ENCODE measurements at places on chromosomes 16 and 17.

GRCh38 chr16:56828647-56829046, 36.4 kb upstream of the SLC12A3 start:
- no peak for DNase-seq

DNA sequence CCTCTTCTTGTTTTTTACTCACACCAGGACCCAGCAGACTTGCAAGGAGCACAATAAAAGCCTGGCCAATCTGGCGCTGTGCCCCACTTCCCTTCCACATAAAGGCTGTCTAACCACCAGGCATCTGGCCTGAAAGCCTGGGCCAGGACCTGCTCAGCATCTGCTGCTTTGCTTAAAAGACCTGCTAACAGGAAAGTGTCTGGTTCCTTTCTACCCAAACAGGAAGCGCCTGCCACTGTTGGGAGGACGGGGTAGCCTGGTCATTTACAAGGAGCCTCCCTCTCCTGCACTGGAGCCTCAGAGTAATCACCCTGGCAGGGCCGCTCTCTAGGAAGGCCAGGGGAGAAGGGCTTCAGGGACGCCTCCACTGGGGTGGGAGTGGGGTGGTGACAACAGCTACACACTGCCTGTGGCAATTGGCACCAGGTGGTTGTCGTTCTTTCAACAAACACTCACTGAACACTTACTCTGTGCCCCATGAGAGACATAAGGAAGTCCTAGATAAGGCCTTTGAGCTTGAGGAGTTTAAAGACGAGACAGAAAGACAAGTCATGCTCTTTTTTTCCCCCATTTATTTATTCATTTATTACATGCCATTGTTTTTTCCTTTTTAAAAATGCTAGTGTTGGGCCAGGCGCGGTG, 6.3 kb upstream of the MMP28 start:
- DNase-seq = no peak

DNA sequence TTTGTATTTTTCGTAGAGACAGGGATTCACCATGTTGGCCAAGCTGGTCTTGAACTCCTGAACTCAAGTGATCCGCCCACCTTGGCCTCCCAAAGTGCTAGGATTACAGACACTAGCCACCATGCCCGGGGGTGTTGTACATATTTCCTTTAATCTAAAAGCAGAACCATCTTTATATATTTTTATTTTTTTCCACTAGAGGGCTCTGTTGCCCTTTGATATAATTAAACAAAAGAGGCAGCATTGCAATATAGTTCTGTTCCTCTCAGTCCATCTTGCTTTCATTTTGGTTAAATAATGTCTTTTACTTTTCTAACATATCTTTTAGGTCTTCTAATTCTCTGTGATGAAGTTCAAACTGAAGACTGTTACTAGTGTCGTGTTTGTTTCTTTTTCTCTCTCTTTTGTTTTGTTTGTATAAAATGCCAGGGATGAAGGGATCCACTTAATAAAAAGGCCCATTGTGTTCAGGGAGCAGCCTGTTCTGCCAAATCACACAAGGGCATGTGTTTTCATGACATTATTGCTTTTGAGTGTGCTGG, 23.4 kb downstream of the WWOX start:
- DNase-seq = no peak

DNA sequence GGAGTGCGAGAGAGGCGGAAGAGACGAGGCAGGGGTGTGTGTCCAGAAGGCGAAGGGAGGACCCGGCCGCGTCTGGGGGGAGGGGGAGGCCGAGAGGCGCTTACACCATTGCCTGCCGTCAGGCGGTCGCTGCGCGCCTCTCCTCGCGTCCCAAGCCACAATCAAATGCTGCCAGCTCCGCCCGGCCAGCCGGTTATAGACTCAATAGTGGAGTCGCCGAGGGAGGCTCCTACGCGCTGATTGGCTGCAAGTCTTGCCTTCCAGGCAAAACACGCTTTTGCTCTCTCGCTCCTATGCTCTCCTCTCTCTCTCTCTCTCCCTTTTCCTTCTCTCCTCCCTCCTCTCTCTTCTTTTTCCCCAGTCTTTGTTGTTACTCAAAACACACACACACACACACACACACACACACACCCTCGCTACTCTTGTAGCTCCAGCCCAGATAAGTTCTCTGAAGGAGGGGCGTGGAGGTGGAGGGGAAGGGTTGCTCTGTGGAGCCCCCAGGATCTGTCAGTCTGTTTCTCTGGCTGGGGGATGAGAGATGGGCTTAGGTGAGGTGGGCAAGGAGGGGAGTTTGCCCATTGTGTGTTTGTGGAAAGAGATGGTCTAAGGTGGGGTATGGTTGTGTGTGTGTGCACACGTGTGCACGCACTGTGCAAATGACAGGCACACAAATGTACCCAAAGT, at the start of gene DLX3:
DLX3 (minus strand) TSS at position 170 of the 684 bp plus-strand sequence. CDS start 226 bp downstream, outside the sequence.
- DNase-seq = no peak

DNA sequence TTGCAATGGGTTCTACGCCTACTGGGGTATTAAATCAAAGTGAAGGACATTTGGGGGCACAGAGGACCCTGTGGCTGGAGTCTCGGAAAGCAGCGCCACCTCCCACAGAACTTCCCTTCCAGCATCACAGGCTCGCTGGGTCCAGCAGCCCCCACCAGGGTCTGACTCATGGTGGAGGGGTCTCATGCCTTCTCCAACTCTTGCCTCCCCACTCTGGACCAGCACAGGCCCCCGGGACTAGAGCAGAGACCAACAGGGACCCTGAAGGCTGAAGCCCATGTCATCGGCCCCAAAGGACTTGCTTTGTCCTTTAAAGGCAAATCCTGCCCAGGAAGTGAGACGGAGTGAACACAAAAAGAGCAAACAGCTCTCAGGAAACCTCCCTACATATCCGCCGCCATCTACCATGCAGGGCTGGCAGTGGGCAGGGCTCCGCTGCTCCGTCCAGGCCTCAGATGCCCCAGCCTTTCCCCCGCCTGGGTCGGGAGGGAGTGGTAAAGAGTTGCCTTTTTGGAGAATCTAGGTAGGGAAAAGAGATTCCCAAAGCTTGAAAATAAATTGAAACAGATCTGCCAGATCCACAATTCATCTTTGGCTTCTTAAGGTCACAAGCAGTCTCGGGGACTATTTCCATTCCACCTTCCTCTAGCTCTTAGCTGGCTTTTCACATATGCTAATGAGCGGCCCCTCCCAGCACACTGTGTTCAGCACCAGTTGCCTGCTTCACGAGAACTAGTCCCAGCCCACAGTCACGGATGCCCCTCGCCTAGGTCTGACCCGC, 2.1 kb upstream of the GPRC5C start:
- DNase-seq = no peak

DNA sequence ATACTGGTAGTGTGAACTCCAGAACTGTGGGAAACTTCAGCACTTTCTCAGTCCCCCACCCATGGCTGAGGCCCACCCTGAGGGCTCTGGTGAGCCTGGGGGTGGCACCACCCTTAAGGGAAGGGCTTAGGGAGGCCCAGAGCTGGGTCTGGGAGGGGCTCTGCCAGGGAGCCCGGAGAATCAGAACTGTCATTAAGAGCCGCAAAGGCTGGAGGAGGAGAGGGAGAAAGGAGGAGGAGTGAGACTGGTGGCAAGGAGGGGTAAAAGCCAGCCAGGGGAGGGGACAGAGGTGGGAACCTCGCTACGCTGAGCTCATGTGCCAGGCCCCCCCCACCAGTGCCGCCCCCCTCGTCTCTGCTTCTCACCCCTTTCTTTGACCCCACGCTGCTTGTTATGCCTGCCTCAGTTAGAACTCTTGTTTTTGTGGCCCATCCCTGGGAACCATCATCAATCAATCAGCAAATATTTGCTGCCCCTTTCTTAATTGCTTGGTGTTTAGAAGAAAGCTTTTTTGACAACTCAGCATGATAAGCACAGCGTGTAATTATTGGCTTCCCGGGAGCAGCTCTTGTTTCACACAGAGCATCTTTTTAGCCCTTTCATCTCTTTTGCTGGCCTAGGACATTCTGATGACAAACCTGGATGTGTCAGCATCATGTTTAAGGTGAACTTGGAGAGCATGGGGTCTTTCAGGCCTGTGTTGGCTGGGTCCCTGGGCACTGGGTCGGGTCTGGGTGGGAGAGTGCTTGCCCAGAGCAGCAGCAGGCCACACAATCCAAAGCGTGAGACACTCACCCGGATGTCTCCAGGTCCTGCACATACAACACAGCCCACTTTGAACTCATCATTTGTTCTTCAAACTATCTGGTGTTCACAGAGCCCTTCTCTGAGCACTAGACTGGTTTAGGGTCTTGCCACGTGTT, 77.7 kb downstream of the NETO2 start:
- no peak for DNase-seq

DNA sequence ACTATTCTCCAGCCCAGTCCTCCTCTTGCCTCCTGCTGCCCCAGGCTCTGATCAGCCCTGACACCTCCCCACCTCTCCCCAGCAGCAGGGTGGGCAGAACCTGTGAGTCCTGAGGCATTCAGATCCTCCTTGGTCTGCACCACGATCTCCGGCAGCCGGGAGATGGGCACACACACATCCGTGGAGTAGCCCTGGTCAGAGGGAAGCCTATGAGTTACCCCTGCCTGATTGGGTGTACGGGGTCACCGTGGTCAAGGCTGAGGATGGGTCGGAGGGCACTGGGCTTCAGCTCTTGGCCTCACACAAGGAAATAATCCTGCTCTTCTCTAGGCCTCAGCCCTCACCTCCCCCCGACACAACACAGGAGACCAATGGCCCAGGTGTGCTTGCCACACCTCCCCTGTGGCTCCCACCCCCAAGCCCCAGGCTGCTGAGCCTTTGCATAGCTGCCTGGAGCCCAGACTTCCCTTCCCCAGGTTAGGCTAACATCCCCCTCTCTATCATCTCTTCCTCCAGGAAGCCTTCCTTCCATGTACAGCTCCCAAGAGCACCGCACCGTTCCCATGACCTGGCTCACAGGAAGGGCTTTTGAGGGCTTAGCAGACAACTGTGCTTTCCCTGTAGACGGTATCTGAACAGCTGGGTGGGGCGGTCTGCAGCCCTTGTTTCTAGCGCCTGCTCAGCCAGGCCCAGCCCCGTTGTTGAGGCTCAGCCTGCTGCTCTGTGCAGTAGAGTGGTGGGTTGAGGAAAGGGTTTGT, 3.7 kb downstream of the LDHD start:
- no peak for DNase-seq

DNA sequence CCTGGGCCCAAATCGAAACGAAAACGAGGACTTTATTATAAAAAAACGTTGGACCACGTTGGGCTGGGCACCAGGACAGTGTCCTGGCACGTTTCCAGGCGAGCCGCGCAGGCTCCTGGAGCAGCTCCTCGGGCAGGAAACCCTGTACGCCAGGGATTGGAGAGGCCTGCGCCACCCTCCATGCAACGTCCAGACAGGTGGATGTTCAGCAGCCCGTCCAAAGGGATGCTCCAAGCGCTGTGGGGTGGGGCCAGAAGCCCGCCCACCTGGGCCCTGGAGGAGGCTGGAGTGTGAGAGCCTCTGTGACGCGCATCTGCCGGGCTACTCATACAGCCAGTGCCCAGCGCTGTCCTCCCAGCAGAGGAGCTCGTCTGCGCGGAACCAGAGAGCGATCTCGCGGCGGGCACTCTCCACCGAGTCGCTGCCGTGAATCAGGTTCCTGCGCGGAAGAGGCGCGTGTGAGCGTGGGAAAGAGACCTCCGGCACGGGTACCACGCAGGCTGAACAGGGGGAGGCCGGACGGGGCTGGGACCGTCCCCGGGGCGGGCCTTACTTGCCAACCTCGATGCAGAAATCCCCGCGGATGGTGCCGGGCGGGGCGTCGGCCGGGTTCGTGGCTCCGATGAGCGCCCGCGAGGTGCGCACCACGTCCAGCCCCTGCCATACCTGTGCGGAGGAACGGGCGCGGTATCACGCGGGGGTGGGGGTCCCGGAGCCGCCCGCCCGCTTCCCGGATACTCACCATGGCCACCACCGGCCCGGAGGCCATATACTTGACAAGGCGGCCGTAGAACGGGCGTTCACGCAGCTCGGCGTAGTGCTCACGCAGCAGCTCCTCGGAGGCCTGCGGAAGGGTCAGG, 785 bp downstream of the NME3 start:
- DNase-seq = no peak

DNA sequence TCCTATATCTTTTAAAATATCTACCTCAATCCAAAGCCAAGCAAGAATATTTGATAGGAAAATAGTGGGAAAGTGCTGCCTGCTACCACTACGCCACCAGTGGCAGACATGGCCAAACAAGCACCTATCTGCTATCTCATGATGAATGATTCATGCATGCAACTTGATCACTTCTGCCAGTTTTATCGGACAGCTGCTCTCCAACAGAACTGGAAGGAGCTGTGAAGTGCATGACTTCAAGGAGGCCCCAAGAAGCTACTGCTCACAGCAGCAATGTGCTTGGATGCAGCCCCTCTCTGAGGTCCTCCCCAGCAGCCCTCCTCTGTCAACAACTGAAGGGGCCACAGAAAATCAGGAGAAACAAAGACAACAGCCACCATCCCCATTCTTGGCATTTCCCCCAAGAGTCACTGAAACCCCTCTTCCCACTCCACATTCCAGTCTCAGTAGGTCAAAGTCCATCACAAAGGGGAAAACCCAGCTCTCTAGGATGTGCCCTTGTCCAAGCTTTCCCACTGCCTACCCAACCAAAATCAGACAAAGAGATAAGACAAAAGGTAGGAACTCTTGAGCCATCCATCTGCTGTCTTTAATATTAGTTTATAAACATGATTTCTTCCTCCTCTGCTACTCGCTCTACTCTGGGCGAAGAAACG, 215.3 kb downstream of the C16orf78 start:
- DNase-seq = no peak

- DNase-seq = no peak
Measured at GRCh38 chr16:74713325-74713724, 12.7 kb upstream of the MLKL start.

DNA sequence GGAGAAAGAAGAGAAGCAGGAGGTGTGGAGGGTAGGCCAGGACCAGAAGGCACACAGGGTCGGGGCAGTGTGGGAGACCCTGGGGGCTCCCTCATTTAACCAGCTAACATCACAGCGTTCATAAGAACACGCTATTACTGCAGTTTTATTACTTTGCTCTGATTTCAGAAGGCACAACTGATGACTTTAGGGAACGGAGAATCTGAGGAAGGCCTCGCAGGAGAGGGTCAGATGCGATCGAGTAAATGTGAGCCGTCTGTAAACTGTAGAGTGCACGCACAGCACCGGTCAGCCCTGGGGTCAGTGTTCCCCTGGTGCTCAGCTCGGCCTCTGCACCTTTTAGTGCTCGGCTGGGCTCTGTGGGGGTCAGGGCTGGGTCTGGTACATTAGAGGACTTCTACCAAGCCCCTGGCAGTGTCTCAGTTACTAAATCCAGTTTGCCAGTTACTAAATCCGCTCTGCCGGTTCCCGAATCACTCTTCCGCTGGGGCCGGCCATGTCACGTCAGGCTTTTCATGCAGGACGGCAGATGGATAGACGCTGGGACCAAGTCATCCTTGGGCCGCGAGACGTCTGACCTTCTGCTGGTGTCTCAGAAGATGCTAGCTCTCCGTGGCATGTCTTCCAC, 325.9 kb downstream of the SEC14L1 start:
- DNase-seq = no peak

GRCh38 chr16:23607726-23608125, 11.6 kb upstream of the NDUFAB1 start:
- no peak for DNase-seq

DNA sequence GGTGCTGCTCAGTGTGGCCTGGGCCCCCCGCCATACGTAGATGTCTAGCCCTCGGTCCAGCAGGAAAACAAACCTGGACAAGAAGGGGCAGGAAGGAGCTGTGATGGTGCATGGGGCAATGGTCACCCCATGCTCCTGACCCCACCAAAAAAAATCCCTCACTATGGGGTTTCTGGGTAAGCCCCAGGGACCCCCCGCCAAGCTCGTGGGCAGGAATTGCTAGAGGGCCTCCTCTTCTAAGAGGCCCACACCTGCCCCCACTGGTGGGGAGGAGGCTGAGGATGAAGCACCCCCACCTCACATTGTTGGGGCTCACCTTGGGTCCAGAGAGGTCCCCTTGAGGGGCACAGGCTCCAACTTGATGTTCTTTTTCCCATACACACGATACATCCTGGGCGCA, 9.7 kb downstream of the FLII start:
- no peak for DNase-seq
